NCI-H460 (cell line): ENCODE measurements at places on chromosomes 1 and 21. TPM values are rescaled to one million over a fixed set of nuclear protein-coding genes. Genes with fewer than 3 reads are reported as not detected.
A peak's percentile ranks its signal among the peaks of the same experiment; 100 is the strongest.

DNA sequence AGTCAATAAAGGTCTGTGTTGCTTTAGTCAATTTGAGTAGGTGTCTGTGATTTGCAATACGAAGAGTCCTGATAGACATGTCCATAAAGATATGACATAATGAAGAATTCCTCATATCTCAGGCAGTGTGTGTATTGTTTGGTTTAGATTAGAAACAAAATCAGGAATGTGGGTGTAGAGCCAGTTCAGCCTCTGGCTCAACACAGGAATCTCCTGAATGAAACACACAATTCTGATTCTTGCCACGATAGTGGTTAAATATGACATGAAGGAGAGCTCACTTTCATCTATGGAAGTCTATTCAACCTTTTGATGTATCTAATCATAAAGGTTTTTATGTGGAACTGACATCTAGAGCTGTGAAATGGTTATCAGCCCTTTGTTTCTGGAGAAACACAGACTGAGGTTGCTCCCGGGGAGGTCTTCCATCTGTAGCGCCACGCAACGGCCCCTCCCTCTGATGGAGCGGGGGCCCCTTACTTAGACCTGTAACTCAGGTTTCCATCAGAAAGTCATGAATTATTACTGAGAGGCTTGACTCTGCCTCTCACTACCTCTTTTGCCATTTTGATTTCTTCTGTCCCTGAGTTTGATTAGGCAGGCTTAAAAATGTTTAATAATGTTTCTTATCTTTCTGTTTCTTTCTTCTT, 19.5 kb downstream of the TSPAN2 start:
- no peak for DNase-seq

DNA sequence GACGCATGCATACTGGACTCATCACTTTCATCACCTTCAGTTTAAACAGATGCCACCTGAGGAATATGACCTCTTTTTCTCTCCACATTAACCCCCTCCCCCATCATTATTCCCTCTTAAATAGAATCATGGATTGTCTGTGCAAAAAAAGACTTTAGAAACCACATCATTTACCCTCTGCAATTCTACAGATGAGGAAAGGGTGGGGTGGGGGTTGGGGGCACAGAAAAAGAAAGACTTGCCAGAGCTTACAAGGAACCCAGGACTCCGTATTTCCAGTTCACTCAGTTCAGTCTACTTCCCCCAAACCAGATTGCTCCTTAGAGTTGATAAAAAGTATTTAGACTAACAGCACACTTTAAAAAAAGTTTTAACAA, 26.2 kb upstream of the NFIA start:
- no peak for DNase-seq

DNA sequence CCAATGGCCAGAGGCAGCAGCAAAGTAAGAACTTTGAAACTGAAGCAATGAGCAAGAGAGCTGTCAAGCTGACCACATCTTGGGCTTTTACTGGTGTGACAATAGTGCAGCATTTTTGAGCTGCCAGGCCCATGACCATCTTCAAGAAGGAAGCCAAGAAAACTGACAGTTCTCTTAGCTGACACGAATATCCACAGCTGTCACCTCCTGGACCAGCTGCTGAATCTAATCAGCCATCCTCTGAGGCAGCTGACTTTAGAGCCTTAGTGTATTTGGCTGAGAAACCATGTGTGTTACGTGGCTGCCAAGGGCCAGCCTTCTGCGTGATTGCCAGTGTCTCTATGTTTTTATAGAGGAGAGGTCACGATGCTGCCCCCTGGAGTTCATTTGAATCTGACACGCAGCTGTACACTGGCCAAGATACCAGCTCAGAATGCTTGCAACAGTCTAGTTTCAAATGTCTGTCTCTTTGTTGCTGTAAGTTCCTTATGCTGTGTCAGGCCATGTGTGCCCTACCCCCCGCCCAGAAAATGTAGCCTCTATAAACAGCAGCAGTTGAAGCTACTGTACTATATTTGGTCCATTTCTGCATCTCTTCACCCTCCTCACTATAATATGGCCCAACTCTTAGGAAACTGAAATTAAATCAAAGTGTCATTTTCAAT, 39.7 kb downstream of the PALMD start:
- DNase-seq: peak; percentile 72

DNA sequence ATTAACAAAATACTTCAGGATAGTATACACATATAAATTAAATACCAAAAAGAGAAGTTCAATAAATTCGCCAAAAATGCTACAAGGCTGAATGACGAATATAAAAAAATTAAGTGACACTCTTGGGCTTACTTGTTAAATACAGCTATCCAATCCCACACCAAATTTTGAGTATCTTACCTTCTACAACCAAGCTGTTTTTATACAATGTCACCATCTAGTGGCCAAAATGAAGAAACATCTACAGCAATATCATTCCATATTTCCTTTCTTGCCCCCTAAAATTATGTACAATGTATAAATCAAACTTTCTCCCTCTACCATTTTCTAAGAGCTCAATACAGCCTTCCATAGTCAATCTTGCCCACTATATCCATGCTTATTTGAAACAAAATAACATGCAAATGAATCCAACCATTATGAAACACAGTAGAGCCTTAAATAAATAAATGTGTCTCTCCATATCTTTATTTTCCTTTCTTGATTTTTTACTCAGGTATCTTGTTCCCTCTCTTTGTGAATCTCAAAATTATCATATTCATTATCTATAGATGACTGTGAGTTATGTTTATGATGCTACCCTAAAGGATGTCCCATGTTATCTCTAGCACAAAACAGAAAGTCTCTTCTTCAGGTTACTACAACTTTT, 86.3 kb downstream of the ACBD6 start:
- DNase-seq: peak; percentile 33

- DNase-seq: no peak
These were observed 346.1 kb downstream of the KCNH1 start for GRCh38 chr1:210787800-210788199.

GRCh38 chr1:92756537-92756936, 28.4 kb downstream of the EVI5 start:
- no peak for DNase-seq

DNA sequence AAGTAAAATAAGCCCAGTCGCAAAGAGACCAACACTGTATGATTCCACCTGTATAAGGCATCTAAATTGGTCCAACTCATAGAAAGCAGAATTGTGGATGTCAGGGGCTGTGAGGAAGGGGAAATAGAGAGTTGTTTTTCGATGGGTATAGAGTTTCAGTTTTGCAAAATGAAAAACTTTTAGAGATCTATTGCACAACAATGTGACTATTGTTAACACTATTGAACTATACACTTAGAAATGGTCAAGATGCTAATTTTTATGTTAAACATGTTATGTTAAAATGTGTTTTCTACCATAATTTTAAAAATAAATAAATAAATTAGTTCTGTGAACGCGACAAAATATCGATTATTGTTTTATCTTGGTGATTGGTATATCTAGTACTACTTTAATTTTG, 192.4 kb downstream of the PTGER3 start:
- no peak for DNase-seq

SLC5A9 gene
- not detected in 2 replicates for total RNA-seq
